ENCODE measurements at places on chromosomes 12 and 14.

- DNase-seq, result no peak
Observed at GRCh38 chr14:92737206-92737605, 11.2 kb downstream of the LGMN start.

GRCh38 chr12:118402251-118402650 lies 25.9 kb downstream of the SUDS3 start:
- DNase-seq, result no peak

DNA sequence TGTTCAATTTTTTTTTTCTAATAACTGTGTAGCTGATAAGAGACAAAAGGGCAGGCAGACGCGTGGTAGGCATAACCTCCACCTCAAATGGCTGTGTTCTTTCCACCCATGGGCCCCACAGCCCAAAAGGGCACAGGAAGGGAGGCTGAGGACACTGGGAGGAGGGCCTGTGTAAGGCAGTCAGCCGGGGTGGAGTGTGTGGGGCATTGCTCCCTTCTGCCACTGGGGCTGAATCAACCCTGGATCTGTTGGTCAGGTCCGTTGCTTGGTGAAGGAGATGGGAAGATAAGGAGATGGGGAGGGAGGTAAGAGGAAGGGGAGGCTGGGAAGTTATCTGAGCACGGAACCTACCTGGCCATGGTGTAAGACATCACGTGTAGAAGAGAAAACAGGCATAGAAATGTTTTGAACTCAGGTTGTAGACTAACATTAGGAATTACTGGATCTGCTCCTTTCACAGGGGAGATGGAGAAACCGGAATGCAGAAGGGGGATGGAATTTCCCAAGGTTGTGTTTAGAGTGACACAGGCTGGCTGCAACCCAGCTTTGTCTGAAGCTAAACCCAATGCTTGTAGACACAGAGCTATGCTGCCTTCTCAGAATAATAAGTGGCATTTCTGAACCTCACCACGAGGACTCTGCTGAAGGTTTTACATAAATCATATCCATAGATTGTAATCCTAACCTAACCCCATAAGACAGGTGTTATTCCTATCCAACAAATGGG lies 138.5 kb upstream of the NOS1 start:
- DNase-seq, result no peak

GRCh38 chr14:59215322-59215721 lies 26.9 kb downstream of the DAAM1 start:
- no peak for DNase-seq

DNA sequence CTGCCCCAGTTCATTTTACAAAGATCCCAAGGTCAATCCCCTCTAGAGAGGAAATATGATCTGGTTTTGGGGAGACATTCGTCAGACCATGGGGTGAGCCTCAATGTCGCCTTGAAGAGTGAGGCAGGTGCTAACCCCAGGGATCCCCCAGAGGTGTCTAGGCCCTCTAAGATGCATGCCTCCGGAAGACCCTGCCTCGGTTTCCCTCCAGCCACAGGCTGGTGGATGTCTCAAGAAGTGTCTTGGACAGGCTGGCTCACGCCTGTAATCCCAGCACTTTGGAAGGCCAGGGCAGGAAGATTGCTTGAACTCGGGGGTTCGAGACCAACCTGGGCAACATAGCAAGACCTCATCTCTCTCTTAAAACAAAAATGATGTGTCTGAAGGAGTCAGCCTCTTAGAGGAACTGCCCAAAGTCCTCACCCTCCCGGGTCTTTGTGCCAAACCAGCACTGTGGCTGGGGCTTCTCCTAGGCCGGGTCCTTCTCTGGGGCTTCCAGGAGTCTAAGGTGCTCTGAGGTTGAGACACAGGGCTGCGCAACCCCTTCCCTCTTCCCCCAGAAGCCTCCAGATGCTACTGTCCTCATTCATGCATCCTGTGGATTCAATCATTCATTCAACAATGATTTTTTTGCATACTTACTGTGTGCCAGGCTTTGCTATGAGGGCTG lies 24.7 kb upstream of the BEGAIN start:
- no peak for DNase-seq

DNA sequence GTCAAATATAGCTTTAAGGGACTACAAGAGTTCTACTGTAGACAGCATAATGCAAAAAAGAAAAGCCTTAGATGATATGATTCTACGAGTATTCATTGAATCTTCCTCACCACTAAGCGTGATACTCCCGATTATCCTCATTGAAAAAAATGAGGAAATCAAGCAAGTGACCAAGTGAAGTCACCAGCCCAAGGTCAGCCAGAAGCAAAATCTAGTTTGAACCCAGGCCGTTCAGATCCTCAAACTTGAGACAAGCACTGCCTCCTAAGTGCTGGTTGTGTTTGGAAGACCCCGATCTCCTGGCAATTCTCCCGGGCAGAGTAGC lies 845 bp downstream of the GIT2 start:
- DNase-seq, result no peak

DNA sequence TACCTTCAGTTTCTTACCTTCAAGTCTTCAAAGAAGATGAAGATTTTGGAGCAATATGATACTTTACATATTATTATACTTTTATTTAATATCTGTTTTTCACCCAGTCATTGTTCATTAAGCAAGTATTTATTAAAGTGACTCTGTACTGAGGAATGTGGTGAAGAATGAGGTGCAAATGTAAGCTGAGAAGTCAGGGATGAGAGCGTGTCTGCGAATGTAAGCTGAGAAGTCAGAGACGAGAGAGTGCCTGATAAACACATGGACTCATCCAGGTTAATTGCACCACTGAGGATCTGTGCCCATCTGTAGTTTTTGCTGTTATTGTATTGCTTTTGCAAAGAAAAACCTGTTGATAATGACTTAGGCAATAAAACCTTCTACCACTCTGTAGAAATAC lies 211.9 kb upstream of the FAR2 start:
- no peak for DNase-seq

DNA sequence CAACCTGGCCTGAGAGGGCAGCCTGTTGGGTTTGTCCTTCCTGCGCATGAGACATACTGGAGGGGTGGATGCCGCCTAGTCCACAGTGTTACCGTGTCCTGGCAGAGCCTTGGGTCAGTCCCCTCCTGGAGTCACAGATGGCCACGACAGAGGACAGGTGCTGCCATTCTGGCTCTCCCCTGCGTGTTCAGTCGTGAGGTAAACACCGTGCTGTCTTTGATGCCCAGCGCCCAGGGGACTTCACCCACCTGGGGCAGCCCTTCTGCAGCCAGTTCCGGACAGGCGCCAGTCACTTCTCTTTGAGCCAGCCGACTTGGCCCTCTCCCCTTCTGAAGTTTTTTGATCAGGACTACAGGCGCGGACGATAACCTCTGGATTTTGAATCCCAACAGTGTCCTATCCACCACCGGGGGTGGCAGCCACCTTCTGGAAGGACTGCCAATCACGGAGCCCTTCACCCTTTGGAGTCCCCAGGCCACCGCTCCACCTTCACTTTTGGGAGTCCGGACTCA lies 933.0 kb downstream of the DIO2 start:
- no peak for DNase-seq

GRCh38 chr14:47471075-47471474 lies 204.3 kb downstream of the MDGA2 start:
- DNase-seq, result no peak

DNA sequence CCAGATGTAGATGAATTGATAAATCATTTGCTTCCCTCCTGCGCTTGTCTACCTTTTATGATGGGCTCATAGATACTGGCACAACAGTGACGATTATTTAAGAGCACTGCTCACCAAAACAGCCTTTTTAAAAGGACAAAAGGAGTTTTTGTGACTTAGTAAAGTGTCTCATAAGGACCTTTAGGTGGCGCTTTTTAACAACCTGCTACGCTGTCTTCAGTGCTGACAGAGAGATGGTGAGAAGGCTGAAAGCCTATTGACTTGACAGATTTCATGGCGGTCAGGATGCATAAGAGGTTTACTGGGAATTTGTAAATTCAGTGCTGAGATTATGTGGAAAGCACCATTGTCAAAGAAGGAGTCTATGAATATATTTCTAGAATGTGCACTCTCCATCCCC lies 87.6 kb downstream of the SLC15A5 start:
- no peak for DNase-seq

DNA sequence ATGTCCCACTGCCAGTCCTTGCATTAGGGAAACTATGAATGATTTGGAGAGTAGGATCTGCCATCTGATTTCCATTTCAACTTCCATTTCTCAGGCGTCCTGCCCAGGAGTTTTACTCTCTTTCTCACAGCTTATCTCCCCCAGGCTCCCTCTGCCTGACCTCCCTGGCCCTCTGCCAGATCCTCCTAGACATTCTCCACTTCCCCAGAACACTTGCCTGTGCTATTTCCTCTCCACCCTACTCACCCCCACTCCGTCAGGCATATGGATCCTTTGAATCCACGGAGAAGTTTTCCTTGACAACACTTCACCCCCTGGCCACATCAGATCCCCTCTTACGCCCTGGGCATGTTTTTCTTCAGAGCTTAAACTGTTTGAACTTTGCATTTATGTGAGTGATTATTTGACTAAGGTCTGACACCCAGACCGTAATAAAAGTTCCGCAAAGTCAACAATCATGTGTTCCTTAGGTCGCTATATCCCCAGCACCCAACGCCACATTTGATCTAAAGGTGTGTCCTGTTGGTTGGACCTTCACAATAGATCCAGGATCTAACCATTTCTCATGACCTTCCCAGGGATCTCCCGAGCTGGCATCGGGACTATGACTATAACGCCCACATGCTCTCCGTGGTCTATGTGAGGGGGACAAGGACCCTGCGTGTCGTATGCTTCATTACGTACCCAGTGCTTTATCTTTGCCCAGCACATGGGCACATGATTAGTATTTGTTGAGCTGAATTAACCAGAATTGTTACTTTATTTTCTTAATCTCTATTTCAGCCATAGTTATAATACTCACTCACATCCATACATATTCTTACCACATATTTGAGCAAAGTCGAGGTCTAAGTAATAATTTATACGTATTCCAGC lies 255.8 kb upstream of the FOXN3 start:
- DNase-seq, result no peak

GRCh38 chr12:105948331-105948730 lies 190.4 kb downstream of the NUAK1 start:
- no peak for DNase-seq

- DNase-seq, result no peak
Observed at GRCh38 chr14:49105956-49106355, 480.2 kb downstream of the RPS29 start.

DNA sequence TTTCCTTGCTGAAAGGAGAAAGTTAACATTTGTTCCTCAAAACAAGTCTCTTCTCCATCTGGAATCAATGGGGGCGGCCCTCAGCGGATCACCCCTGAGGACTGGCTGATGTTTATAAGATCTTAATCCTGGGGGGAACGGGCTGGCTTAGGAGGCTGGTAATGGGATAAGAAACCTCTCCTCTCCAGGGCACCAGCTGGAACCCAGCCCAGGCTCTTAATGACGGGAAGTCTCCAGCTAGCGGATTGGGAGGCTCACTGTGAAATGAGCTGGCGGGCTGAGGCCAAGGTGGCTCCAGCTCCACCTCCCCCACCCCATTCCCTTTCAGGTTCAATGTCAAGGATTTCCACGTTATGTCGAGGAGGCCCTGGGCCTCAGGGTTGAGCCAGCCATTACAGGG lies 1133.0 kb downstream of the VRK1 start:
- DNase-seq, result no peak

GRCh38 chr12:50397117-50397650 lies 775 bp upstream of the FAM186A start:
- no peak for DNase-seq

DNA sequence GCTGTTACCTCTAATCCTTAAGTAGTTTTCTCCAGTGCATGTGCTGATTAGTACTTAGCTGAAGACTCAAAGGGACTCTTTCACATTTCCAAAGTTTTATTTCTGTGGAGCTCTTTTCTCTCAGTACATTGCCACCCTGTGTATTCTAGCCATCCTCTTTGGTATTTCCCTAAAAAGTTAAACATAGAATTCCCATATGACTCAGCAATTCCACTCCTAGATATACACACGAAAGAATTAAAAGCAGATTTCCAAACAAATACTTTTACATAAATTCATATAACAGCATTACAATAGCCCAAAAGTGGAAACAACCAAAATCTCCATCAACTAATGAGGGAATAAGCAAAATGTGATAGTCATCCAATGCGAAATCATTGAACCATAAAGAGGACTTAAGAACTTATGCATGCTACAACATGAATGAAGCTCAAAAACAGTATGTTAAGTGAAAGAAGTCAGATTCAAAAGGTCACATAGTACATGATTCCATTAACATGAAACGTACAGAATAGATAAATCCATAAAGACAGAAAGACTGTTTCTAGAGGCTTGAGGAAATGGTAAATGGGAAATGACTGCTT lies 9.0 kb upstream of the NOVA1 start:
- no peak for DNase-seq

DNA sequence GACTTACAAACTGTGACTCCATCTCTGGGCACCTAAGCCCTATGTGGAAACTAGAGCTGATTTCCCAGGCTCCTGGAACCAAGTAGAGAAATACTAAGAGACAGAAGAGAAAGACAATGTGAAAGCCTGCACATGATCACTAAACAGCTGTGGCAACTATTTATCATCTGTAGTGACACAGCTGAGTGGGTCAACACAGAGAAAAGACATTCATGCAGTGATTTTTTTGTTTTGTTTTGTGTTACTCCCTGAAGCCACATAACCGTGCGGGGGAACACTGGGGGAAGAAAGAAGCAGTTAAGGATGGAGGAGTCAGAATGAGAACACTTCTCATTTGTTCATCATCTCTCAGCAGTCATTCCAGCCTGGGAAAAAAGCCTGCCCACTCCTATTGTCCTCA lies 1.5 kb downstream of the PRR4 start:
- no peak for DNase-seq

DNA sequence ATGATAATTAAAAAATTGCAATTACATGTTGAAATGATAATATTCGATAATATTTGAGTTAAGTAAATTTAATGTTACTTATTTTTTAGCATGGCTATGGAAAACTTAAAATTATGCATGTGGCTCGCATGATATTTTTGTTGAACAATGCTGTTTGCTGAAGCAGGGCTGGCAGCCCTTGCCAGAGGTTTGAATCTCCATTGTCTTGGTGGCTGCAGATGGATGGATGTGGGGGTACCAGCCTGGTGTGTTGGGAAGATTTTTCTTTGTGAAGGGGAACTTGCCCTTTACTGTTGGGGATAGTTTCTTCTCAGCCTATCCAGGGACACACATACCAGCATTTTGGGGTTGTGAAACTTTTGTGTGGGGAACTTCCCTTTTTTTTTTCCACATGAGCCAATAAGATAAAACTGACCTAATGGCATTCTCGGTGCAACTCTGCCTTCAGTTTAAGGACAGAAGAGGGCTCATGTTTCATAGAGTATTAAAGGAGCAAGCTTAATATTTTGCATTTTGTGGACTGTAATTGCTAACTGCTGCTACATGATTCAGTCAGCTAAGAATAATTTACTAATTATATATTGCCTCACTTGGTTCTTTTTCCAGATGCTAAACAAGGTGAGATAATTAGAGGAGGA lies 8.8 kb downstream of the RASSF3 start:
- no peak for DNase-seq

DNA sequence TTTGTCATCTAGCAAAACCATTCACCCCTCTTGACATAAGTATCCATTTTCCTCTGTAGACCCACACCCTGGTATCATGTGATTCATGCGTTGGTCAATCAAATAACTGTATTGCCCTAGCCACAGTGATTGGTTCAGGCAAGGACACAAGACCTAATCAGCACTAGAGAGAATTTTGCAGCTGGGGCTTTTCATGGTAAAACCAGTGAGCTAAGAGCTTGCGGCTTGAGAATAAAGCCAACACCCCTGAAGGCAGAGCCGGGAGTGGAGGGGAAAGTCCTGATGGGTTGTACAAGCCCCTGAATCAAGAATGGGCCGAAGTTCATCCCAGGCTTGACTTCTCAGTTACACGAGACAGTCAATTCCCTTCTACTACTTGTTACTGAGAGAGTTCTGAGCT lies 33.2 kb upstream of the LTBP2 start:
- no peak for DNase-seq

GRCh38 chr14:78798757-78799156 lies 628.6 kb downstream of the NRXN3 start:
- no peak for DNase-seq
